ENCODE measurements at places on chromosomes 7 and 10.

DNA sequence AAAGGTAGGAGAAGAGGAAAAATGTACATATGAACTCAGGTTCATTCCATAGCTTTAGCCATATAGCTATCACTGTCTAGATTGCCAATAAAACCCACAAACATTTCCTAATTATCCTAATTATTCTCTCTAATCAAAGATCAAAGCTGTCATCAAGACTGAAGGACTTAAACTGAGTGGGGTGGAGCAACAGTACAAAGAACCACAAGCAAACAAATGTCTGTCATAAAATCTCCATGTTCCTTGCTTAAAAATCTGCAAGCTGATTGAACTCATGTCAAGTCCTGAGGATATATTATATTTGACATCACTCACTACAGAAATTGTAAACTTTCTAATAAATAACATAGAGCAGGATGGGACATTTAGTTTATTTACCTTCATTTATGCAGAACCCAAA is 315.9 kb downstream of the SNX13 start:
- DNase-seq: no peak

DNA sequence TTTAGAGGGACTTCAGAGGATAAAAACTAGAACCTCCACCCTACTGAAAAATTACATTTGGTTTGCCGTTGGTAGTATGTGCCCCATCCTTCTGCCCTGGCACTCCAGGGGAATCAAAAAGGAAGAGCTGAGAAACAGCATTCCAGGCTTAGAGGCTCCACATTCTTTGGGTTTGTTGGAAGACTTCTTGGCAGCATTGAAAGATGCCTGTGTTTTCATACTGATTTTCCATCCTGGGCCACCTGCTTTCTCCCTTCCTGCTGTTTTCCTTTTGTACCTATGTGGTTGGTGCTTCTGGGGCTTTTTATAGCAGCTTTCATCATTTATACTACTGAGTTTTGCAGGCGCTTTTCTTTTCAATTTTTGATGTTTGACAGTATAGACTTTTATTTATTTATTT is 61.7 kb downstream of the AUTS2 start:
- no peak for DNase-seq

GRCh38 chr10:7817984-7818294 is 366 bp upstream of the TAF3 start:
- no peak for DNase-seq

GRCh38 chr7:48525736-48526732 is 354.8 kb downstream of the ABCA13 start:
- DNase-seq: no peak

GRCh38 chr10:51124852-51125251 is 50.6 kb downstream of the PRKG1 start:
- DNase-seq: no peak

- no peak for DNase-seq
Observed at GRCh38 chr7:106668861-106669524, 8.0 kb upstream of the CCDC71L start.

DNA sequence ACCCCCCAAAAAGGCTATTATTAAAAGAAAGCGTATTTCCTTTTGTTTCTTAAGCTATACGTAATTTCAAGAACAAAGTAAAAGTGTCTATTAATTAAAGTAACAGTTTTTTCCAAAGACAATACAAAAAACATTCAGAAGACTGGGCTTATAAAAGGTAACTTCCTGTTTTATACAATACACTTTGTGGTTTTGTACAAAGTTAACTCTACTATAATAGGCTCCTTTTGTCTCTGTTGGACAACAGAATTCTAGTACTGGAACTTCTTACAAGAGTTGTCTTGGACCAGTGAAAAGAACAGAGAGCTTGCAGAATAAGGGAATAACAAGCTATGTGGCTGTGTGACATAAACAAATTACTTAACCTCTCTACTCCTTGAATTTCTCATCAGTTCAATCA is 21.5 kb downstream of the SFMBT2 start:
- DNase-seq: no peak

GRCh38 chr7:1713502-1714484 is 43.7 kb downstream of the ELFN1 start:
- no peak for DNase-seq

DNA sequence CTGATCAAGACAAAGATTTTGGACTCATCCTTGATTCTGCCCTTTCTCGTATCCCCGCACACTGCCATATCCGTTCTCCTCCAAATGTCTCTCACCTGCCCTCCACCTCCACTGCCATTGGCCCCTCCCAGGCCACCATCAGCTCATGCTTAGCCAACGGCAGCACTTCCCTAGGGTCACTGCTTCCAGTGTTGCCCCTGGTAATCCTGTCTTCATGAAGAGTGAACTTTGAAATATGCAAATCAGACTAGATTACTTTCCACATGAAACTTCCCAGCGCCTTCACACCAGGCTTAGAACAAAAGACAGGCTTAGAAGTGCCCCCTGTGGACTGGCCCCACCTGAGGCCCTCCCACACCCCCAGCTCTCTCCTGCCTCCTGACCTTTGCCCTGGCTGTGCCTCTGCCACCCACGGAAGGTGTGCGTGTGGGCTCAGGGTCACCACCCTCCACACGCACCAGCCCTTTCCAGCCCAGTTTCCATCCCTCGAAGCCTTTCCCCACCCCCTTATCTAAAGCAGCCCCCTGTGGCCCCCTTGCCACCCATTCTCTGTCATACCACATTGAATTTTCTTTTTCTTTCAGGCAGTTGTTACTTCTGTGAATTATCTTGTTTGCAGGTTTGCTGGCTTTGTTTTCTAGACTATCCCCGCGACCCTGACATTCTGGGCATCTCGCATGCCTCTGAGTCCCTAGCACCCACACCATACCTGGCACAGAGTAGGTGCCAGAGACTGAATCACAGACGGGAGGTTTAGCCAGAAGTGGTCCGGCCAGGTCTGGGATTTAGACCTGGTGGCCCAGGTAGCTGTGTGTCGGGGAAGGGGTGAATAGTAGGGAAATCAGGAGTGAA is 26.8 kb upstream of the C10orf53 start:
- DNase-seq: no peak

DNA sequence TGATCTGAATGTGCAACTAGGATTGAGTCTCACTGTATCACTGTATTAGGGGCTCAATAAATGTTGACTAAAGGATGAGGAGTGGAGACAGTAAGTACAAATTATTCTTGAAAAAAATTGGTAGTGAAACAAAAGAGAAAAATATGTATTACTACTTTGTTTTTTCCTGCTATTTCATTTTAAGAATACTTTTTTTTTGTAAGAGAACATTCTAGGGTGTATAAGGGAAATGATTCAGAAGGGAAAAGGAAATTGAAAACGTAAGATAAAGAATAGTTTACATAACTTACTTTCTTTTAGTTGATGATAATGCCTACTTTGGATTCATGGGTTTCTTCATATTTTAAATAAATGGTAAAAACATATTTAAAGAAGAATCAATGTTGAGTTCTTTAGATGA is 9.6 kb downstream of the CAPZA2 start:
- DNase-seq: no peak

DNA sequence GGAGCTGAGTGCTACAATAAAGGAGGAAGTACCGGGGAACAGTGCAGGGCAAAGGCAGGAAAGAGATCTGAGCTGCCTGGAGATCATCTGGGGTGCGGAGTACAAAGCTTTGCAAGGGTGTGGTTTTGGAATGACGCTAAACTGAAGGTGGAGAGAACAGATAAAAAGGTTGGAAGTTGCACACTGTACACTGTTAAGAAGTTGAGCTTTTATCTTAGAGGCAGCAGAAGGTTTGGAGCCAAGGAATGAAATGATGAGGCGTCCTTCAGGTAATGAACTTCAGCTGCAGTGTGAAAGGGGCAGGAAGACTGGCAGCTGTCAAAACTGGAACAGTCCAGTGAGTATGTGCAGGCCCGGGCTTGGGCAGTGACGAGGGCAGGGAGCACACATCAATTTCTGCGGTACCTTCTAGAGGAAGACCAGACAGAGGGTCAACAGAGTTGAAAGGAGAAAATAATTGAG is 7.2 kb upstream of the ANKRD61 start:
- DNase-seq: no peak

GRCh38 chr10:131651674-131652437 is 249.0 kb upstream of the PPP2R2D start:
- no peak for DNase-seq

DNA sequence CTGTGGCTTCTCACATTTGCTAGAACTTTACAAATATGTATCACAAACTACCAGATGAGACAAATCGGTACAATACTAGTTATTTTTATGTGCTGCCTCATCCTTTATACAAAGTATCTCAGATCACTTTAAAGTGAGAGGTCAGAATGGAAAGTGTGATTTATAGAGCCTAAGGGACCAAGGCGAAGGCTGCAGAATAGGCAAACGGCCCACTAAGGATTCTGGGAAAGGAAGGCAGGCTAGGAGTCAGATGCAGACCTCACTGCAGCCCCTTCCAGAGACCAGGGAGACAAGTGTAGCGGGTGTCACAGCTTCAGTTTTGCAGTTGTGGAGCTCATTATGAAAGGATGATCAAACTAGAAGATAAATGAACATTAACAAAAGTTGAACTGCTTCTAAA is 190.6 kb downstream of the HIBADH start:
- DNase-seq: no peak

DNA sequence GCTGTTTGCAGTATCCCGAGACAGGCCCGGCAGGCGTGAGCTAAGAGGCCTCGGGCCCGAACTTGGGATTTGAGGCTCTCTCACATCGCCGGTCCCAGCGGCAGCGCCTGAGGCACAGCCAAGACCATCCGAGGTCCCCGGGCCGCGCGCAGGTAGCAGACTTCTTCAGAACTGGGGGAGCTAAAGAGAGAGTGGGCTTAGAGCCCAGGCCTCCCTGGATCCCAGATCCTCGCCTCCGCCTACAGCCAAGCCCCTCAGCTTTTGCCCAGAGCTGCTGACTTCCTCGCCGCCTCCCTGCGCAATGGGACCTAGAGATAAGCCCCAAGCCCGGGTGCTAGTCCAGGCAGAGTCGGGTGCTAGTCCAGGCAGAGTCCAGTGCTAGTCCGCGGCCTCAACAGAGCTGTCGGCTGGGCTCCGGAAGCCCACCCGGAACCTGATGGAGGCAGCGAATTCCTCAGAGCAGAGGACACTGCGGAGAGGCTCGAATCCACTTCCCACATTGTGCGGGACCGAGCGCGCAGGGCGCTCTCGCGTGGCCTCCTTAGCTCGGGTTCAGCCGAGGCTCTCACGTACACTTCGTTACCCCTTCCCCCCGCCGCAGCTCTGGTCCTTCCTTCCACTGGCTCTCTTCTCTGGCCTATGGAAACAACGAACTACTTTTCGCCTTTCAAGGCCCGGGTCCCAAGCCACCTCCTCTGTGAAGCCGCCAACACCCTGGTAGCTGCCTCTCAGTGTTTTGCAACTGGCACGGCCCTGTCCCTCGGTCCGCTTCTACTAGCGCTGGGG is 5.8 kb downstream of the LBX1 start:
- DNase-seq: no peak
